Astrocyte of the spinal cord (primary cell): ENCODE measurements at places on chromosomes 5 and 9.

- no peak for DNase-seq
These were observed 18.3 kb upstream of the PHYHD1 start for GRCh38 chr9:128902351-128903078.

GRCh38 chr9:13873203-13873602, 440.7 kb downstream of the NFIB start:
- DNase-seq, result no peak

GRCh38 chr5:82183828-82184227, 94.3 kb downstream of the RPS23 start:
- DNase-seq, result no peak

GRCh38 chr5:99441235-99441634, 512.4 kb upstream of the CHD1 start:
- DNase-seq, result no peak

DNA sequence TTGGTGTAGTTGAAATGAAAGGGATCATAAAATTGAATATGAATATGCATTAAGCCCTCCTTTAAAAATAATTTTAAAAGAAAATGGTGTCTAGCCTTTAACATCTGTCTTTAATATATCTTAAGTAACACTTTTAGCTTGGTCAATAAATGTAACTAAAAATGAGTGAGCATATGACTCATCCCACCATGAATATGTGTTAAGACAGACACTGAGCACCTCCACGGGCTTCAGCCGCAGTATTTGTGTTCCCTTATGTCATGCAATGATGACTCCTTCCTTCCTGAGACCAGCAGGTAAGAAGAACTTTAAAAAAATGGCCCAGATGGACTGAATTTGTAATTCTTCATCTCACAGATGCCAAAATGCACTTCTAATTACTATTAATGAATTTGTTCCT, 563.2 kb downstream of the NR2F1-AS1 start:
- DNase-seq, result peak; percentile 75

GRCh38 chr5:6328173-6328572, 50.2 kb downstream of the MED10 start:
- DNase-seq, result peak; percentile 7

- no peak for DNase-seq
These were observed 318.6 kb upstream of the CD180 start for GRCh38 chr5:67515020-67515689.

DNA sequence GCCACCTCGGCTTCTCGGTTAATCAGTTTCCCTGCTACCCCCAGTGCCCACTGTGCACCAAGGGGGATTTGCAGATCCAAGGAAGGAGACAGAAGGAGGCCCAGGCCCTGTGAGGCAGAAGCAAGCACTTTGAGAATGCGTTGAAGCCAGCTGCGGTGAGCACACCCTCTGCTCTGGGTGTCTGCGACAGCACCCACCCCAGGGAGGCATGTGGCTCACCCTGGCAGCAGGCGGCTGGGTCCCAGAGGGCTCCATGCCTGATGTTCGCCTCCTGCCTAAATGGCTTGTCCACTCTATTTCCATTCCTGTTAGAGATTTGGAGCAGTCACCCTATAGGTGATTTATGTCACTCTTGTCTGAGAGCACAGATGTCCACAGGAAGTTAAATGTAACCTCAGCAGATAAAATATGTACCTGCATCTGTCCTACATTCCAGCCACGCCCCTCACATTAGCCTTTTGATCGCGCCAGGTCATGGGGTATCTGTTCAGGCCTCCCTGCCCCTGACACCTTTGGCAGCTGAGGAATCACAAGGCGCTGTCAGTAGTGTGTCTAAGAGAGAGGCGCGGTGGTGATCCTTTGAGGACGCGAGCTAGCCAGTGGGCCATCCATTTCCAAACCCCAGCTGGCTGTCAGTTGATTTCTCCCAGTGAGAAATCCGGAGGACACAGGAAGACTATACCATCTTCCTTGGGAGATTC, 28.1 kb downstream of the PTGES2 start:
- no peak for DNase-seq

DNA sequence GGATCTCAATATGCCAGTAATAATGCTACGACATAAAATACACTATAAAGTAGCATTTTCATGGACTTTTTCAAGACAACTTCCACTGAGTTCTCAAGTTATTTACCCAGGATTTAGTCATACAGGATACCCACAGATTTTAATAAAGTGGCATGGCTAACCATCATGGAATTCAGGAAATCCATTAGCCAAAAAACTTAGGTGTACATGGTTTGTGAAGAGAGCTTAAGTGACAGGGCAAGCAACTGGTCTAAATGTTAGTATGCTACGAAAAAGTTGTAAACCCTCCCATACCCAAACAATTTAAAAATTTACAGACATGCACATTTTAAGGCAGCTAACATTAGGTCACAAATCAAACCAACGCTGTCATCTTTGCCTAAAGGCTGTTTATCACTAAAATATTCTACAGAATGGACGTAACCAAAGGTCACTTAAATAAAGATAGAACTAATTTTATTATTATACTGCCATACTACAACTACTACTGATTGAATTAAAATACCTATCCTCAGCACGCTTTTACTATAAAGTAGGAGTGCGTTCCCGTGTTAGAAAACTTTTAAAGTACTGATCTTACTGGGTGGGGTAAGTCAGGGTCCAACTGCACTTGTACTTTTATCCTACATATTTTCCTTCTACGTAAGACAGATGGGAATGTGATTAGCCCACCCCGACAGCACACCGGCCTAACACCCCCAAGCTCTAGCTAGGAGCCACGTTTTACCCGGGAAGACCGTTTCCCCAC, 1.1 kb downstream of the UBTD2 start:
- DNase-seq, result peak; percentile 32

DNA sequence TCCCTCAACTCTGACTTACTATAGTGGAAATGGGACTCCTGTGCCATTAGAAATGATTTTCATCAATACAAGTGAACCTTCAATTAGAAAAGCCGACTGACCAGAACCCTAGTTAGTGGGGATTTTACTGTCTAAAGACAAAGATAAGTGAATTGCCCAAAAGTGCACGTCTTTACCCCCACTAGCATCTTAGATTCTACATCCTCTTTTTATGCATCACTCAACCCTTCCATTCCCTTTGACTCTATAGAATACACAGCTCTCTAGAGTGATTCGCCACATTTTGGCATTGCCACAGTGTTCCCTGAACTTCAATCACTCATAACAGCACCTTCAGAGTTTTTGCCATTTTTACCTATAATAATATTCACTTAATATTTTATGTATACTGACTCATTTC, 226.6 kb downstream of the EBF1 start:
- no peak for DNase-seq
